ENCODE measurements at places on chromosomes 7 and 10.

DNA sequence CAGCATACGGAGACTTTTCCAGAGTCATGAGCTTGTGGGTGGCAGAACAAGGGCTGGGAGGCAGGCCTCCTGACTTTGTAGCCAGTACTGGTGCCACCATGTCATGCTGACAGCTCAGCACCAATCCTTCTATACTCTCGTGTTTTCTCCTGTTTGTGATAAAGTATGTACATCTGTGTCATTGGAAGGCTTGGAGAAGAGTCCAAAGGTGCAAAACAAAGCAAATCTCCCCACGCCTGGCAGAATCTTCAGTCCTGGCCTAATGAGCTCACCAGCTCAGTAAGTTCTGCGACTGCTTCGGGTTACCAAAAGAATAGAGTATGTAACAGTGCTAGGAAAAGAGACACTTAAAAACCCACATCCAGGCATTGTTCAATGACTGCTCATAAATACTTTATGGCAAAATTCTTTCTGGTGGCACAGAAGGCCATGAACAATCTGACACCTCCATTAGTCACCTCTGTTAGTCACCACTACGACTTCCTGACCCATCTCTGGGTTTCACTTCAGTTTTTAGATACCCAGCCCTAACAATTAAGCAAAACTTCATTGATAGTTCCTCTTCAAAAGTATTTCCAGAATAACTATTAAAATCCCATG is 24.5 kb downstream of the STEAP1 start:
- no peak overlapping the region for H3K27ac ChIP-seq
- H3K27me3 ChIP-seq: no peaks in the 10 kb centered on the region
- no peak for DNase-seq
- H3K4me3 ChIP-seq: no peak overlapping the region
- no peaks in the 10 kb centered on the region for H3K36me3 ChIP-seq

DNA sequence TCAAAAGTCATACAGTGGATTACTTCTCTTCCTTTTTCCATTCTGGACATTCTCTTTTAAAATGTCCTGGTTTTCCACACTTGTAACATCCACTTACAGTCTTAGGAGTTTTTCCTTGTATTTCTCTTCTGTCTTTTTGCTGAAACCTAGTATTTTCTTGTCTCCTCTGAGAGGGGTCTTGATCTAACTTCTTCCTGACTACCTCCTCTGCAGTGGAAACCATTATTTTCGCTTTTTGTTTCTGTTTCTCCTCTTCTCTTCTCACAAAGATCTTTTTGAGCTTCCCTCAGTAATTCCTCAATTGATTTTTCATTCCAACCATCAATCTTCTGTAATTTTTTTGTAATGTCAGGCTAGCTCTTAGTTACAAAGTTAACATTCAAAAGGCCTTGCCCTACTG is 23.7 kb upstream of the ELOVL3 start:
- no peak for DNase-seq
- no peaks in the 10 kb centered on the region for H3K27me3 ChIP-seq
- no peaks in the 10 kb centered on the region for H3K4me1 ChIP-seq
- H3K36me3 ChIP-seq: no peaks in the 10 kb centered on the region
- no peak overlapping the region for H3K4me3 ChIP-seq
- no peak overlapping the region for H3K27ac ChIP-seq

- no peak for DNase-seq
- no peak overlapping the region for H3K27ac ChIP-seq
- H3K4me1 ChIP-seq: no peaks in the 10 kb centered on the region
- H3K36me3 ChIP-seq: no peaks in the 10 kb centered on the region
- H3K27me3 ChIP-seq: no peaks in the 10 kb centered on the region
- no peak overlapping the region for H3K4me3 ChIP-seq
Measured at GRCh38 chr10:48236199-48236621, 38.3 kb downstream of the FRMPD2 start.

DNA sequence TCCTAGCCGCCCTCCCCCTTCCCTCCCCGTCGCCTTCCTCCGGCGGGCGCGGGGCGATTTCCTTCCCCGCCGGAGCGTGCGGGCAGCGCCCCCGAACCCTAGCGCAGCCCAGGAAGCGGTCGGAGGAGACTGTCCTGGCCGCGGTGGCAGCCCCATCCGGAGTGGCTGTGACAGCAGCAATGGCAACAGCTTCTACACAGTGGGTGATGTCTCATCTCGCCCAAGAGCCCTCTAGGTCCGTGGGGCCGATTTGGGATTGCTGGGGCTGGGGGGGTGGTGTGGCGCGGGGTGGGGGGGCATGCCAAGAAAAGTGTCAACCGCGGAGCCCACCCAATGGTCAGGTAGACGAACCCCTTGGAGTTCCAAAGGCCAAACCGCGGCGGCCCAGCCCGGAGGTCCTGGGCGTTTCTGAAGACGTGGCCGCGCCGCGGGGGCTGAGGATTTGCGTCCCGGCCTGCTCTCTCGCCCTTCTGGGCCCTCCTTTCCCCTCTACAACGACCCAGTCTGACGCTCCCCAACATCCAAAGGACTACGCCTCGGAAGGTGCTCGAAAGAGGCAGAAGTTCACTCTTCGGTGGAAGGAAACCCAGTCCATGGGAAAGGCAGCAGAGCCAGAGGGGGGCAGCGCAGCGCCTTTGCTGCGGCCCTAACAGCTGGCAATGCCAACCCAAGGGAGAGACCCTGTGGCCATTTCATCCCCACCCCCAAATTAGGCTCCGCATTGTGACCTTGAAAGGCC is 603 bp upstream of the TWIST1 start:
- no peaks in the 10 kb centered on the region for H3K4me1 ChIP-seq
- no peak for DNase-seq
